Sigmoid colon (tissue), 7 donors: ENCODE measurements at places on chromosomes 5 and 9. TPM values are rescaled to one million over a fixed set of nuclear protein-coding genes. Genes with fewer than 3 reads are reported as not detected.

DNA sequence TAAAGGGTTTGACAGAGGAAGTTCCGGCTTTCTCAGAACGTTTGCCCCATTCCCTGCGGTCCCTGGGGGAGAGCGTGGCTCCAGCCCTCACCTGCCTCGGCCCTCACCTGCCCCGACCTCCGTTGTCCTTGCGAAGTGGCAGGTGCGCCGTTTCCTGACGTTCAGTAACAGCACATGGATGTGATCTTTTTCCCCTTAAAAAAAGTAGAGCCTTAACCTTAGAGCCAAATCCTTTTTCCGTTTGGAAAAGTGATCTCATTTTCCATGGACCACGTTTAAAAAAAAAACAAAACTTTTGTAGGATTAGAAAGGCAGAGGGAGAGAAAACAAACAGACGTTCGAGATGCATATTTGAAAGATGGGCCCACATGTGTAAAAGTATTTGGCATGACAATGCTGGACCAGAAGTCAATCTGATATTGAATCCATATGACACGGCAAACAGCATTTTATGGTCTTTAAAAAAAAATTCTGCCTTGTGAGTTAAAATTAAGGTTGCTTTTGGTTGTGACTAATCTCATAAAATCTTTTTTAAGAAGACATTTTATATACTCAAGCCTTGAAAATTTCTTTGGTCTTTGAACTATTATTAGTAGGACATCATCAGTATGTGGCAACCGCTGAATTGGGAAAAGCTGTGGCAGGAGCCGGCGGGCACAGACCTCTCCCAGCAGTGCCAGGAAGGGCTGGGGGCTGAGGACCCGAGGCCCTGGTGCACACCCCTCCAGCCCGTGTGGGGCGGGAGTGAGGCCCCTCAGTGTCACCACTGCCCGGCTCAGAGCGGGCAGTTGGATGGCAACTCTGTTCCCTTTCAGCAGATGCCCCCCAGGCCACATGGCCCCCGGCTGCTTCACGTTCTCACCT is 42.5 kb upstream of the EXOC3 start:
- DNase-seq: peak; percentile 61

DNA sequence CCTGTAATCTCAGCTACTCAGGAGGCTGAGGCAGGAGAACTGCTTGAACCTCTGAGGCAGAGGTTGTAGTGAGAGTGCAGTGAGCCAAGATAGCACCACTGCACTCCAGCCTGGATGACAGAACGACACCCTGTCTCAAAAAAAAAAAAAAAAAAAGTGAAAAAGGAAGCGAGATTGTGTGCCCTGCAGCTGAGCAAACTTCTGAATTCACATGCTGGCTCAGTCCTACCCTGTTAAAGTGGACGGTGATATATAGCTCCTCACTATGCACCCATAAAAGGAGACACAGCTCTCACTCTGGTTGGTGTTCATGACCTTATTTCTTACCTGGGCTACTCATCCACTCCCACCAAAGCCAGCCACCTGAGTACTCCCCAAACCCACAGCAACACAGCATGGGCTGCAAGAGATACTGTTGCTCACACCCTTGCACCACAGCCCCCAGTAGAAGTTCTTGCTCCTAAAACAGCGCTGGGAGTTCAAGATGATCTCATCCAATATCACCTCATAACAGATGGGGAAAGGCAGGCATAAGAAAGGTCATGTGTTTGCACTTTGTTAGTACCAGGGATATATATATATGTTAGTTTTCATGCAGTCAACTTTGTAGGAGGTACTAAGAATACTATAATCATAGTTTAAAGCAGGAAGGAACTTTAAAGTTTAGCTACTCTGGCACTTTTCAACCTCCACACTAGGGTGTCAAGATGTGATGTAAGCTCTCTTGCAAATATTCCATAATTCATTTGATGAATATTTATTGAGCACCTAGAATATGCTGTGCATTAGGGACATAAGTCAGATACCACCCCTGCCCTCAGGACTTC is 4.0 kb downstream of the TTLL11 start:
- no peak for DNase-seq

DNA sequence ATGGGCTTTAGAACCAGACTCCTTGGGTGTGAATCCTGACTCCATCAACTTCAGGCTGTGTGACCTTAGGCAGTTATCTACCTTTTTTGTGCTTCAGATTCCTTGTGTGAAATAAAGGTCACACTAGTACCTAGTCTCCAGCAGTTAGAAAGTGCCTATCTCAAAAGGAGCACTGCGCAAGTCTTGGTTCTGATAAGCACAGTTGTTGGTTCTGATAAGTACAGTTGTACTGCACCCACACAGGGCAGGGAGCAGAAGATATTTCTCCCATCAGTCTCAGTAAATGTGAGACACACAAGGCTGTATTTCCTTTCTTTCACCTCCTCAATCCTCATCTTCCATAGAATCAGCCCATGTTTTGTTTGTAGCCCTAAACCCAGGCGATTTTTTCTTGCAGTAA is 116.6 kb upstream of the DPYSL3 start:
- no peak for DNase-seq

DNA sequence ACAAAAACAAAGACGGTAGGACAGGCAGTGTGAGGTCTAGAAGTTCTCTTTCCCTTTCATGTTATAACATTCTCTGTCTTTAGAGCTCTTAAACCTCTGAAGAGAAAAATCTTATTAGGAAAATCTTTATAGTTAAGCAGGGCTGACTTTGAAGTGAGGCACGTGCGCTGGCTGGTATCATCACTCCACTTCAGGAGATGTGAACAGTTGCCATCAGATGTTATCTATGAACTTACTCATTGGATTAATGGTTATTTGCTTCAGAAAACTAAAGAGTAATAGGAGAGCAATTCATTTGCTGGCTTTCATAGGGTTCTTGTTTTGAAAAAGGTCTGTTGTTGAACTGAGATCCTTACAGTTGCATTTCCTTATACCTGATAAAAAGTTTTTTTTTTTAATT is 25.7 kb downstream of the LRRTM2 start:
- no peak for DNase-seq

DNA sequence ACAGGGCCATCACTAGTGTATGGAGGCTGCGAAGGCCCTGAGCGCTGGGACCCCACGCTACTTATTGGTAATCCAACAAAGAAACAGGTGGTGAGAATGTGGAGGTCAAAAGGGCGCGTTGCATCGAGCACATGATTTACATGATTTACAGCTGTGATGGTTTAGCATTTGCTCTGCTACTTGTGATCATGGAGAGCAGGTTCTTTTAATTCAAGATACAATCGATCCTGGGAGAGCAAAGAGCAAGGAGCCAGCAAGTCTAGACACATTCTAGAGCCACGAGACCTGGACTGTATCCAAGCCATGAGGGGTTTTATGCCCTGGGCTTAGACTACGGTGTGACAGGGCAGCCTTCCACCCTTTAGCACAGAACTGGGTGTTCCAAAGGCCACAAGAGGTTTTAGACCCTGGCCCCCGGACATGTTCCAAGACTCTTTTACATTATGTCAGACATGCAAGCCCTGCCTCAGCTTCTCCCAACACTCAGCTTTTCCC is 47.0 kb upstream of the CLK4 start:
- DNase-seq: no peak

The IL17B gene
- 0.82 TPM for polyA plus RNA-seq

- DNase-seq: no peak
Observed at GRCh38 chr9:129908906-129909305, 73.6 kb downstream of the USP20 start.

The OTP gene
- not detected for polyA plus RNA-seq

GRCh38 chr5:134048864-134049263 is 44.1 kb upstream of the VDAC1 start:
- no peak for DNase-seq

GRCh38 chr5:36900283-36900682 is 23.7 kb downstream of the NIPBL start:
- DNase-seq: no peak

GRCh38 chr5:72651109-72651508 is 143.9 kb upstream of the ZNF366 start:
- DNase-seq: no peak

DNA sequence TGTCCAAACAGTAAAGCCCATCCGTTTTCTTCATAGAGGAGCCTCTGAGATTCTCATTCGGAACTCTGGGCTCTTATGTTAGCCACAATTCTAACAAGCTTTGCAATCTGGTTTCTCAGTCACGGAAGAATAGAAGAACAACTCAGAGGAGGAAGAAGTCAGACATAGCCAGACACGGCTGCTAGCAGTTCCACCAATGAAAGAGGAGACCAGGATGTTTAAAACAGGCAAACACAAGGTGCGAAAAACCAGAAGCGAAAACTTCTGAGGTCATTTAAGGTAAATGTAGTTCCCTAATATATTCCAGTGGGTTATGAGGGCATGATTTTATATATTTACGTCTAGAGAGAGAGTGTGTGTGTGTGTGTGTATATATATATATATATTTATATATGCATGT is 34.1 kb upstream of the GDNF start:
- DNase-seq: no peak

The TMEM252 gene
- polyA plus RNA-seq: not detected

DNA sequence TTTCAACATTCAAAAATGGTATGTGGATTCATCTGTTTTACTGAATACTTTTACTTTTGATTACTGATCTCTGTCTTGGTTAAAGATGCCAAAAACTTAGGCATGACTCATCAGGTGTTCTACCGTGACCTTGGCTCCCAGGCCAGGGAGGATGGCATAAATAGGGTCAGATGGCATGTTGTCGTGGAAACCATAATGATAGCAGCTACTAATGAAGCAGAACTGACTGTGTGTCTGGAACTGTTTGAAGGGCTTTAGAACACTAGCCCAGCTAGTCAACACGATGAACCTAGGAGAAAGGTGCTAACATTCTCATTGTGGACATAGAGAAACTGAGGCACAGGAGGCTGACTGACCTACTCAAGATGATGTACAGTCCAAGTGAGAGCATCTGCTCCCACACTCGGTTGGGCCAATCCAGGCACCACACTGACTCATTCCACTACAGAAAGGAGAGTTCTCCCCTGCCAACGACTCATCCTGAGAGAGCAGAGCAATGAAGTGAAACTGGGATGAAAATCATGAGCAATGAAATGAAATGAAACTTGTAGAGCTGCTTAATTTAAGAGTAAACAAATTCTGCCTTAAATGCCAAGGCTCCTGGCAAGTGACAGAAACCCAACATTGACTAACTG is 116.0 kb downstream of the TENT4A start:
- no peak for DNase-seq

DNA sequence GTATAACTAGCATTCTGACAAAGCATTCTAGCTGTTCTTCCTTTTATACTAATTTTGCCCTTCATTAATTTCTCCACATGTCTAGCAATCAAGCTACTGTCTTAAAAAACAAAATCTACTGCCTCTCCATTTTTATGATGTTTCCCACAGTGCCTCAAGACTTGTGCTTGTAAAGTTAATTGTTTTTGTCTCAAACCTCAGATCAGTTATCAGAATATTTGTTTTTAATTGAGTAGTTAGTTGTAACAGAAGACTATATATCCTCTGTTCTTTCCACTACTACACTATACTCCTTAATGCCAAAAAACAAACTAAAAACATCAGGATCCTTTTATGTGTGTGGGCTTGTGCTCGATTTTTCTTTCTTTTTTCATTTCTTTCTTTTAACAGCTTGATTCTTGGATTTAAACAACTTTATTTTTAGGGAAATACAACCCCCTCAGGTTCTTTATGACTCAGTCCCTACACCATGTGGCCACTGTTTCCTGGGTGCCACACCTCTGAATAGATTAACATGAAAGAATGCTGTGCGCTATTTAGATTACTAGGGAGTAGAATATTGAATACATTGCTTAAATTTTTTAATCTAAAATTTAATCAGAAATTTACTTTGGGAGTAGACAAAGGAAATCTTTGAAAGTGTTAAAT is 1.2 kb downstream of the ASPN start:
- no peak for DNase-seq

GRCh38 chr9:35579130-35579529 is 25.9 kb upstream of the TESK1 start:
- DNase-seq: no peak
